ENCODE measurements at places on chromosomes 3 and 15.

- no peak for DNase-seq
Observed at GRCh38 chr3:17137321-17137826, 252.6 kb downstream of the PLCL2 start.

GRCh38 chr3:164233951-164234350 lies 844.3 kb downstream of the SI start:
- no peak for DNase-seq

- no peak for DNase-seq
Observed at GRCh38 chr3:52280050-52280461, 1.6 kb upstream of the WDR82 start.

DNA sequence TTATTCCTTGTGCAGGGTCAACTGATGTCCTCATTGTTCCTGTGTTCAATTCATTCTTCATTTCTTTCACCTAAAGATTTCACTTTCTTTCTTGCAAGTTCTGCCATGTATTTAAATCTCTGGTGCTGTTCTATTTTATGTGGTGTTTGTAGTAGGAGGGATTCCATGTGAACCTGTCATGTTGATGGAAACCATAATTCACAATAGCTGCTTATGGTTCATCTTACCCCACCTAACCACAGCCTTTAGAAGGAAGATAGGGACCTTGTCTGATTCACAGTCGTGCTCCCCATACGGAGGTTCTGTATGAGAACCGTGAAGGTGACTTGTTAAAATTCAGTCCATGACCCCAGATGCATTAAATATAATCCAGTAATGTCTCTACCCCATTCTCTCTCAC lies 21.9 kb downstream of the SLCO2A1 start:
- DNase-seq = no peak

DNA sequence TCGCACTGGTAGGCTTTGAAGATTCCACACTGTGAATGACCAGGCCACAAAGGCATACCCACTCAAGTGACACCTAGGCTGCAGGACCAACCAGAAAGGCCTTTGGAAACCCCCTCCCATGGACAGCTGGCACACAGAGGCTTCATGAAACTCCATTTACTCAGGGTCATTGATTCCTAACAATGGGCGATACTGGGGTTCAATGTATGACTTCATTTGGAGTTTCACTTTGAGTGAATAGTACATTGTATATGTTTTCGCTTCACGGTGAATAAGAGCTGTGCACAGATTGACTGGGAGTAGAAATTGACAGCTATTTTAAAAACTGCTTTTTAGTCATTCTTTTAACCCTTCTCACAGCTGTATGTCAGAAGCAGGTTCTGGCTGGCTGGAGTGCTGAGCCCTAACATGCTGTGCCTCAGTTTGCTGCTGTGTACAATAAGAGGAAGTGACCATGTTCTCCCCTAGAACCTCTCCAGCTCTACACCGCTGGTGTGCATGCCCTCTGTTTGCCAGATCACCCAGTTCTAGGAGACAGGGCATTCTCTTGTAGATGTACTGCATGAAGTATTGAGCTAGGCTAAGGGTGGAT lies 15.4 kb upstream of the CX3CR1 start:
- DNase-seq = no peak
